ENCODE measurements at places on chromosomes 16 and 17.

- peak; percentile 58 for DNase-seq
Measured at GRCh38 chr16:86519649-86520316, 9.5 kb downstream of the FOXF1 start.

DNA sequence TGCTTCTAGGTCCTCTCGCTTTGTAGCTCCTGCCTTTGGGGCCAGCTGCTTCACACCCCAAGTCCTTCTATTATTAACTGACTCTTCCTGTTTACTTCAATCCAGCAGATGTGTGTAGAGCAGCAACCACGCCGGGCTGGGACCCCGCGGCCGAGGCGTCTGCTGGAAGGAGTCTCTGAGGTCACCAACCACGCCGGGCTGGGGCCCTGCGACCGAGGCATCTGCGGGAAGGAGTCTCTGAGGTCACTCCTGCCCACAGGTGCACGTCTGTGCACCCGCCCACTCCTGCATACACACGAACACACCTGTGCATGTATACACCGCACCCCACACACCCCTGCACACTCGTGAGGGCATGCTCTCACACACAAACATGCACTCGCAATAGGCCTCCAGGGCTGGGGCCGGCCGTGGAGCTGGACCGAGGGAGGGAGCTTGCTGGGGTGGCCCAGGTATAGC lies 7.8 kb upstream of the TEX19 start:
- DNase-seq = no peak

DNA sequence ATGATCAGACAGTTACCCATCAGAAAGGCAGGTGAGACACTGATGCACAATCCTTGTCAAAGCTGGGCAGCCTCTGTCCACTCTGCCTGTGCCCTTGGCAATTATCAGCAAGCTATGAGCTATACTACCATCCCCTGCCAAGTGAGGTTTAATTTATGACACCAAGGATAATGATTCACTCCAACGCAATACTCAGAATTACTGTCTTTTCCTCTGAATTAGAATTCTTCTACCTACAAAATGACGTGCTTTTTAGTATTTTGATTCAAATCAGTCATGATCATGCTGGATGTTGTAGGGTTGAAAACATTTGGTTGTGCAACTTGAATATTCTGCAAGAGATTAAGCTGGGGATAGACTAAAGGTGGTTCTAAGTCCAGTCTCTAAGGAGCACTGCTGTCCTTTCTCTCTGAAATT lies 116.8 kb upstream of the SOX9 start:
- no peak for DNase-seq

DNA sequence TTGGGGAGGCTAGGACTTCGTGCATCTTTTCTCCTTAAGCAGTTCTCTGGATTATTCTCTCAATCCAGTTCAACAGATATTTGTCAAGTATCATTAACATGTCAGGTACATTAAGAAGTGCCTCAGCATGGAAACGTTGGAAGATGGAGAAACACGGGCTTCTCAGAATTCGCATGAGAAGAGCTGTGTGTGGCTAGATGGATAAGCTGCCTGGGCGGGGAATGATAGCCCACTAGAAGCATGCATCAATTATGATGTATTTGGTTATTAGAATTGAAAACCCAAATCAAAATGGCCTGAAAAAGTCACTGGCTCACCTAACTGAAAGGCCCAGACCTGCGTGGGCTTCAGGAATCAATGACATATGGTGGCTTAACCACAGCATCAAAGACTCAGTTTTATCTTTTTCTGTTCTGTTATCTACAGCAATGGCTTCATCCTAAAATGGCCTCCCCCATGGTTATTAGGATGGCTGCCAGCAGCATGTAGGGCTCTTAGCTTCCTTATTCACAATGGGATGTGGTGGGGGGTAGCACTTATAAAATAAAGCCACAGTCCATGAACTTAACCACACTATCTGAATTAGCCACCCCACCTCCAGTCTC lies 43.9 kb downstream of the MMD start:
- no peak for DNase-seq

DNA sequence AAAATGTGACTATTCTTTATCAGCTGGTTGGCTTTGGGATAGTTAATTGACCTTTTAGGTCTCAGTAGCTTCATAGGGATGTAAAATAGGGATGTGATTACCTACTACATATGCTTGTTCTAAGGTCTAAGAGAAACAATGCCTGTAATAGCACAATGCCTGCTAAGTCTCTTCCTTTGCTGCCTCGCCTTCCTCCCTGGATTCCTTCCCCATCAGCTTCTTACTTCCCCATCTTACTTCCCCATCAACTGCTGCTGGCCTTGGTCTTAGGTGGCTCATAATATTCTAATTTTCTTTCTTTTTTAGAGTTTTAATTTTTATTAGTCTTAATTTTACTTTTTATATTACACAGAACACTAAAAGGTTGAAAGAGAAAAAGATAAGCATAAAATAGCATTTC lies 59.2 kb upstream of the GOT2 start:
- DNase-seq = no peak

DNA sequence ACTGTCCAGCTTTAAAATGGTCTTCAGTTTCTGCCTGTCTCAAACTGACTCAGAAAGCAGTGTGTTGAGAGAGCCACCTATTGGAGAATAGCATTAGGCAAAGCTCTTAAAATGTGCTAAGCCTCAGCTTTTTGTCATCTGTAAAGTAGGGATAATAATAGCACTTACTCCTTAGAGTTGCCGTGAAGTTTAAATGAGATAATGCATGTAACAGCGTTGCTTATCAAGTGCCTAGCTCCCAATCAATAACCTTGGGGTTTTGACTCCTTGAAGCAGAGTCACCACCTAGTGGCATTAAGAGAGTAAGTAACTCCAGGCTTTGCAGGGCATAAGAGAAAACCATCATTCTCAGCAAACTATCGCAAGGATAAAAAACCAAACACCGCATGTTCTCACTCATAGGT lies 163.3 kb downstream of the HS3ST2 start:
- no peak for DNase-seq

GRCh38 chr17:32927724-32928585 lies at the start of gene TMEM98:
TMEM98 (plus strand) TSS chr17:32928153; CDS start chr17:32931529, 3,376 bp downstream.
- no peak for DNase-seq

DNA sequence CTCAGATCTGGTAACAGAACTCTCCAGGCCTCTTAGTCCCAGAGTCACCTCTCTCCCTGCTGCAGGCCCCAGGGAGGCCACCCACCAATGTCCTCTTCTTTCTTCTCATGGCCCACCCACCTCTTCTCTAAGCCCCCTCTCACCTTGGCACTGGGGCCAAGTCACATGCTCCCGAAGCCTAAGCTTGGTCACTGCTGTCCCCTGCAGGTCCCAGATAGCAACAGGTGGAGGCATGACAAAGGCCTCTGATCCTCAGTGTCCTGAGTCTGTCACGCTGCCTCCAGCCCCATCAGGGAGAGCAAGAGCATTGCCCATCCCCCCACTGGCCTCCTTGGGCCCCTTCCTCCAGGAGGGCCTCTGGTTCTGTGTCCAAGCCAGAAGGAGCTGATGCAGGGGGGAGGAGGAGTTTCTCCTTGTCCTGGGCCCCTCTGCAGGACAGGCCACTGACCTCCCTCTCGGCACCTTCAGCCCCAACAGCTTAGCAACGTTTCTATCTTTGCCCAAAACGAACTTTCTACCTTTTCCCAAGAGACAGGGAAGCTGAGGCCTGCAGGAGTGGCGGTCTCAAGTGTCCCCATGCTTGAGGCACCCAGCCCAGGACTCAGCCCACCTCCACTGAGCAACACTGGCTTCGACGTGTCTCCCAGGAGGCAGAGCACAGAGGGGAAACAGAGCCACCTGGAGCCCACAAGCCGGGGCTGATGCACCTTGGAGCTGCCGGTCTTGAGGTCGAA lies 8.6 kb downstream of the P2RX1 start:
- DNase-seq = no peak

- DNase-seq = no peak
Measured at GRCh38 chr16:89858973-89859614, 14.3 kb upstream of the TCF25 start.

DNA sequence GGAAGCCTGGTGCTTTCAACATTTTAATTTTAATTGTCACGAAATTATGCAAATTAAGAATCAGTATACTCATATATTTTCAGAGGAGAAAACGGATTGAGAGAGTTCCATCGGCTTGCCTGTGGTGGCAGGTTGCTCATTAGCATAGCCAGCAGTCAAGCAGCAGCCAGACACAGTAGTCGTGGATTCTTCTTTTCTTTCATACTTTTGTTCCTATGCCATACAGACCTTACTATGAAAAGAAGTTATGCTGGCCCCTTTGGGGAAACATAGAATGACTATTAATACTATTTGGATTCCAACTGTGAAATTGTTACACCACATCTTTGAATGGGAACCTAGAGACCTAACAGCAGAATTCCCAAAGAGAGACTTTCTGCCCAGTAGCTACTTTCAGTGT lies 617.7 kb upstream of the CA10 start:
- DNase-seq = no peak

GRCh38 chr17:74842599-74843351 lies 16.9 kb downstream of the GRIN2C start:
- peak; percentile 18 for DNase-seq

GRCh38 chr16:11007714-11008280 lies 63.4 kb downstream of the CLEC16A start:
- DNase-seq = no peak

GRCh38 chr17:76246080-76247066 lies 6.1 kb upstream of the RNF157 start:
- peak; percentile 58 for DNase-seq

DNA sequence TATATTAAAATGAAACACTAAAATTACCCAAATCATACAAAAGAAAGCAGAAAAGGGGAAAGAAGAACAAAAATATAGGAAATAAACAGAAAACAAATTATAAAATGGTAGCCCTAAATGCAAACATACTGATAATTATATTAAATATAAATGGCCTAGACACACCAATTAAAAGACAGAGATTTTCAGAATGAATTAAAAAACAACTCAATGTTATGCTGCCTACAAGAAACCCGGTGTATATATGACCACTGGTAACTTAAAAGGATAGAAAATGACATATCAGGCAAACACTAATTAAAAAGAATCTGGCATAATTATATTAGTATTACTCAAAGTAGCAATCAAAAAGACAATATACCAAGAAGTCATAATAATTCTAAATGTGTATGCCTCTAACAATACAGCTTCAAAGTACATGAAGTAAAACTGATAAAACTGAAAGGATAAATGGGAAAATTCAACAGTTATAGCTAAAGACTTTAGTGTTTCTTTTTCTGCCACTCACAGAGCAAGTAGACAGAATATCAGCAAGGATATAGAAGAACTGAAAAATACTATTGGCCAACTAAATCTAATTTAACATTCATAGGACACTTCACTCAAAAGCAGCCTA lies 7.5 kb upstream of the FAM20A start:
- no peak for DNase-seq

DNA sequence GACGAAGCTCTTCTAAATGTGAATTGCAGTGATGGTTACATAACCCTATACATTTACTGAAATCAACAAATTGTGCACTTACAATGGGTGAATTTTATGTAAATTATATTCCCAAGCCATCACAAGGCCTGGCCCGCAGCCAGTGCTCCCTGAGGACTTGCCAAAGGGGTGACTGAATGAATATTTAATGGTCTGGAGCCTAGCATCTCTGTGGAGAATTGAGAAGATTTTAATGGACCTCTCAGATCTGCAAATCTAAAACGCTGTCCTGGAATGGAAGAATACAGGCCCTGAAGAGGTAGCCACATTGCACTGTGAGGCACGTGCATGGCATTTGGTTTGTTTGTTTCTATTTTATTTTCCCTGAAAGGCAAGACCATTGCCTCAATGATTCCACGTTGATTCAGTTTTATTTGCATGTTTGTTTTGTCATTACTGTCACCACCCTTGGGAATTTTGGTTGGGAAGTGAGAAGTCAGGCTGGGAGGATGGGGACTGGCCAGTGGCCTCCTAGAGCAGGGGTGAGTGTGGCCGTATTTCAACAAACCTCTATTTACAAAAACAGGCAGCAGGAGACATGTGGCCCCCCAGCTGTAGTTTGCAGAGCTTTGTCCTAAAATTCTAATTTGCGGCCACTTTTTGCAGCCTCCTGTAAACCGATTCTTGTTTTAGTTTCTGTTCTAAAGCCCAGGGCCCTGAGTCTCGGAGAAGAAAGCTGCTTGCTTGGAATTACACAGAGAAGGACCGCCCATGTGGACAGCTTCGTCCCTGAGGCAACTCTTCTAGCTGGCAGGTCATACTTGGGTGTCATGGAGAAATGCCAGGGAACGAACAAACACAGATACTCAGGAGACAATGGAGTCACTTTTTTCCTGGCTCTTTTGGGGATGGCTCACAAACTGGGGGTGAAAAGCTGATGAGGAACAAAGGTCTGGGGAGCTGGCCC lies 40.5 kb upstream of the GCSH start:
- no peak for DNase-seq

- DNase-seq = peak; percentile 67
Measured at GRCh38 chr17:8393470-8394231, 4.0 kb downstream of the RNF222 start.

GRCh38 chr17:34571428-34572130 lies 7.8 kb upstream of the TMEM132E start:
- no peak for DNase-seq

DNA sequence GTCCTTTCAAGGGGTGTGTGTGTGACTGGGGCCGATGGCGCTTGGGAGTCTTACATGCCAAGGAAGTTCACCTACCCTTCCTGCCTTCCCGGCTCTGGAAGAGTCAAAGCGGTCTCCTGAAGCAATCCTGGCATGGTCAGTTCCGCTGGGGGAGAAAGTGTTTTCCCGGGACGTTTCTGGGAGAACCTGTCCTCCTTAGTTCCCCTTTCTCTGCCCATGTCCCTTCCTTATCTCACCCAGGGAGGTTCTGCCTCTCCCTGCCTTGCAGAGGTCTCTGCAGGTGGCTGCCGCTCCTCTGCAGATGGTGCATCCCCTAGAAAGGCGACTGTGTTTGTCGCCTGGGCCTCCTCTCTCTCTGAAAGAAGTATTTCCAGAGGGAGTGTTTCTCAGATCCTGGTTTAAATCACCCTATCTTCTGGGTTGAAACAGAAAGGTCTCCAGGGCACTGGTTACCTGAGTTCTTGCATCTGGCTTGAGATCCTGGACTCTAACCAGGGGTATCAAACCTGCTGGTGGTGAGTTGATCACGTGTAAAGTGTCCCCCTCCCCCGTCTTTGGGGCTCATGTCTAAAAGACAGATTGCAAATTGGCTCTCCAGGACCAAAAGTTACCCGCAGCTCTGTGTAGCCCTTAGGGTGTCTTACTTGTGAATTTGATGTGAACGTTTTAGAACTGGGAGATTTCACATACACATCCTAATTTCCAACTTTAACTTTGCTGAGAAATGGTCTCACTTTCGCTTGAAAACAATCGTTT lies 1.9 kb downstream of the PRKCB start:
- DNase-seq = no peak

- peak; percentile 24 for DNase-seq
Measured at GRCh38 chr17:752620-753219, 656 bp upstream of the GEMIN4 start.
